ENCODE measurements at places on chromosomes 13 and 19.

DNA sequence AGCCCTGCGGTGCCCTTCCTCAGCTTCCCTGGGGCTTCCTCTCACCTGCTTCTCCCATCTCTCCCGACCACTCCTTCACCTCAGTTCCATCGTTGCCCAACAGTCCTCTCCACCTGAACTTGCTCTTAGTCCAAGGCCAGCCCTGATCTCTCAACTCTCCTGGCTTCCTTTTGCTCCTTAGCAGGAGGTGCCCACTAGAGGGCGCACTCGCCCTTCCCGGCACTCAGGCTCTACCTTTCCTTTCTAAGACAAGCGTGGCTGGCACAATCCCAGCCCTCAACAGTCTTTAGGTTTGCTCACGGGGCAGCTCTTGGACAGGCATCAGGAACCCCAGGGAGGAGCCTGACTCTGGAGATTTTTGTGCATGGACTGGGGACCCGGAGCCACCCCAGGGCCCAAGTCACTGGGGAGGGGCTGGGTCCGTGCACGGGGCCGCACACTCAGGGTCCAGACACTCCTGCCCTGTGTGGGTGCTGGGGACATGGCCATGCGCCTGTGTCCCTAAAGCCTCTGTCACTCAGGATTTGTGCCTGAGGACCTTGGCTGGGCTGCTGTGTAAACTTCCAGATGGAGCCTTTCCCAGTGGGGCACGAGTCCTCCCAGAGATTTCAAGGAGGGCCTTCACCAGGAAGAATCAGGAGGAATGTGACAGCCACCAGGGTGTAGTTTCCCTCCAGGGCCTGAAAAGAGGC is 12.1 kb upstream of the CEACAM8 start:
- peak; percentile 88 for DNase-seq

DNA sequence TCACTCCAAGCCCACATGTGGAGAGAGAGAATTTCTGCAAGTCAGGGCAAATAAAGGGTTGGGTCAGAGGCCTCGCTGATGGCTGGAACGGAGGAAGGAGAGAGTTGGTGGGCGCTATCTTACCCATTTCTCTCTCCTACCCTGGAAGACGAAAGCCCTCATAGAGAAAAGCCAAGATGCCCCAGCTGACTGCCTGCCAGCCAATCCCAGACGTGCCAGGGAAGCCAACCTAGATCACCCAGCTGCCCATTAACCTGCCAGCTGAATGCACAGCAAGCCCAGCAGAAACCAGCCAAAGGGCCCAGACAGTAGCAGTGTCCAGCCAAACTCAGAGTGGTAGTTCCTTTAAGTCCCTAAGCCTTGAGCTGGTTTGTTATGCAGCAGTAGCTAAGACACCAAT is 167.0 kb upstream of the ZNF507 start:
- DNase-seq = no peak

DNA sequence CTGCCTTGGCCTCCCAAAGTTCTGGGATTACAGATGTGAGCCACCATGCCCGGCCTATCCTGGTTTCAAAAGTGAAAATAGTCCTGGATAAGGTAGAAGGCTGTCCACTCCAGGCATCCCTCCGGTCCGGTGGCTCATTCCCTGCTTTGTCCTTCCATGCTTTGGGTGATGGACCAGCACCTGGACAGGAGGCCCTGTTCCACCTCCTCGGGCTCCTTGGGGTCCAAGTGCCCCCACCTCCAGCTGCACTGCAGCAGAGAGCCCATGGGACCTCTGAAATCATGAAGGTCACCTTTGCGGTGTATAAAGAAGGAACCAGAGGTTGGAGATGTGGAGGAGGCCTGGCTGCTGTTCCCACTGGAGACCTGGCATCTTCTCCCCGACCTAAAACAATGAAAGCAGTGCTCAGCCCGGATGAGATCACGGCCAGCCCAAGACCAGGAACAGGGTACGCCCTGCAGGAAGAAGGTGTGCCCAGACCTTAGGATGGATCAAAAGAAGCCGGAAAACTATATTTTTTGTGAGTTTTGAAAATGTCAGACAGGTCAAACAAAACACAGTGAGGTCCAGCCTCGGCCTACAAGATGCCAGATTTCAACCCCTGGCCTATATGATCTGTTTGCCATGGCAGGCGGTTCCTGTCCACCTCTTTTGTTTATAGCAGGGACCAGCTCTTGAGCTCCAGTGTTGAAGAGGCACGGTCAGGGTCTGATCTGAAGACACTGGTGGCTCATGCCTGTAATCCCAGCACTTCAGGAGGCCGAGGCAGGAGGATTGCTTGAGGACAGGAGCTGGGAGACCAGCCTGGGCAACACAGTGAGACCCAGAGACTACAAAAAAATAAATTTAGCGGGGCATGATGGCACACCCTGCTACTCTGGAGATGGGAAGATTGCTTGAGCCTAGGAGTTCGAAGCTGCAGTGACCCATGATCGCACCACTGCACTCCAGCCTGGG is 5.8 kb downstream of the LSR start:
- DNase-seq = no peak

DNA sequence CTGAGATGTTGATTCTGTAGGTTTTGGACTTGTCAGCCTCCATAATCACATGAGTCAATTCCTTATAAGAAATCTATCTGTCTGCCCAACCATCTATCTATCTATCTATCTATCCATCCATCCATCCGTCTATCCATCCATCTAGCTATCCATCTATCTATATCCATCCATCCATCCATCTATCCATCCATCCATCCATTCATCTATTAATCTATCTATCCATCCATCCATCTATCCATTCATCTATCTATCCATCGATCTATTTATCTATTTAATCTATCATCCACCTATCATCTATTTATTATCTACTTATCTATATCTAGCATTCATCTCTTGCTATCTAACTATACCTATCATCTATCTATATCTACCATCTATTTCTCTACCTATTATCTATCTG is 357.2 kb upstream of the ZNF507 start:
- no peak for DNase-seq

- no peak for DNase-seq
These were observed 7.3 kb upstream of the TYROBP start for GRCh38 chr19:35915443-35915842.

DNA sequence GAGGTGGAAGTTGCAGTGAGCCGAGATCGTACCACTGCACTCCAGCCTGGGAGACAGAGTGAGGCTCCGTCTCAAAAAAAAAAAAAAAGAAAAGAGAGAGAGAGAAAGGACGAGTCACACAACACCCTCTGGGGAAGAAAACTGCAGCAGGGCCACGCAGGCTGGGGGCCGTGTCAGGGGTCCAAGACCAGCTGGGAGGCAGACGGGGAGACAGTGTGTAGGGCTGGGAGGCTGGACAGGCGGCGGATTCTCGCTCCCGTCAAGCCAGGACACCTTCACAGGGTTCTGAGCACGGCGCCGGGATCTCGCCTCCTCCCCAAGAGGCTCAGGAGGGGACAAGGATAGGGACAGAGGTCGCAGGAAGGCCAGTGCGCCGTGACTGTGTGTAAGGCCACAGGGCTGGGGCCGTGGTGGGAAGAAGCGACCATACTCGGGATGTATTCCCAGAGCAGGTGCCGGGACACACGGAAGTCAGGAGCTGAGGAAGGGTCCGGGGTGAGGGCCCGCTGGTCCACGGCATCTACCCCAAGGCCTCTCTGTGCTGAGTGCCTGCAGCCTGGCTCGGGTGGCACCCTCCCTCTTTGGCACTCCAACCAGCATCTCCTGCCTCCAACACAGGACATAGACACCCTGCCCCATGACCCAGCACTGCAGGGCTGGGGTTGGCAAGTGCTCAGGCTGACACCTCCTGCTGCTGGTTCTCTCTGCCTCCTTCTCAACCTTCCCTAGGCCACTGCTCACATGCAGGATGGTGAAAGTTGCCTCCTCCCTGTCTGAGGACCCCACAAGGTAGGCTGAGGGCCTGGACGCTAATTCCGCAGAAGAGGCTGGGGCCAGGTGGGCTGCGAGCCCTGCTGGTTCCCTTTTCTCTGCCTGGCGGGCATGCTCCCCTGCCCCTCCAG is 21.2 kb downstream of the ZNF787 start:
- DNase-seq = no peak

GRCh38 chr19:15195371-15196334 is 5.1 kb downstream of the NOTCH3 start:
- DNase-seq = no peak

GRCh38 chr13:74221752-74222151 is 87.5 kb upstream of the KLF12 start:
- no peak for DNase-seq

GRCh38 chr13:21124852-21125251 is 51.5 kb downstream of the SKA3 start:
- peak; percentile 76 for DNase-seq

DNA sequence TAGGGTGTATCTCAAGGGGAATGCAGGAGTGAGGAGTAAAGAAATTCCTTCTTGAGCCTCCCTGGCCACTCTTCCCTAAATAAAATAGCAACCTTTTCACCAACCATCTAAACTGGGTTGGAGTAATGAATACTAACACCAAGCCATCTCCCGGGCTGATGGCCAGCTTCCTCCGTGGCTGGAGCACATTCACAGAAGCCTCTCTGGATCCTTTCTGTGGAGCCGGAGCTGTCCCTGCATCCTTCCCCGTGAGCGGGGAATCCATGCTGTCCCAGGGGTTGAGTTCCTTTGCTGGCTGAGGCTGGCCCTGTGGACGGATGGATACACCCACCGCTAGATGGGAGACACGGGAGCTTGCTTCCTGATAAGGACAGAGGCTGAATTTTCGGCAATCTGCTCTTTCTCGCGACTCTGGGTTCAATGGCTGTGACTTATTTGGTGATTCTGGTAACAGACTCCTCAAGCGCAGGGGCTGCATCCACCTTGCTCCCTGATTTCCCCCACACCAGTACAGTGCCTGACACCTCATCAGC is 370.3 kb downstream of the ZNF536 start:
- DNase-seq = no peak

GRCh38 chr19:33280351-33280921 is 21.9 kb downstream of the CEBPA start:
- DNase-seq = no peak

- no peak for DNase-seq
These were observed 759.9 kb downstream of the GPC5 start for GRCh38 chr13:92158346-92158745.

- DNase-seq = no peak
These were observed 74.2 kb upstream of the RFC3 start for GRCh38 chr13:33743438-33744368.

- no peak for DNase-seq
These were observed 18.6 kb upstream of the AKT2 start for GRCh38 chr19:40303765-40304164.

GRCh38 chr13:56012644-56013043 is 1128.1 kb upstream of the PRR20A start:
- no peak for DNase-seq

DNA sequence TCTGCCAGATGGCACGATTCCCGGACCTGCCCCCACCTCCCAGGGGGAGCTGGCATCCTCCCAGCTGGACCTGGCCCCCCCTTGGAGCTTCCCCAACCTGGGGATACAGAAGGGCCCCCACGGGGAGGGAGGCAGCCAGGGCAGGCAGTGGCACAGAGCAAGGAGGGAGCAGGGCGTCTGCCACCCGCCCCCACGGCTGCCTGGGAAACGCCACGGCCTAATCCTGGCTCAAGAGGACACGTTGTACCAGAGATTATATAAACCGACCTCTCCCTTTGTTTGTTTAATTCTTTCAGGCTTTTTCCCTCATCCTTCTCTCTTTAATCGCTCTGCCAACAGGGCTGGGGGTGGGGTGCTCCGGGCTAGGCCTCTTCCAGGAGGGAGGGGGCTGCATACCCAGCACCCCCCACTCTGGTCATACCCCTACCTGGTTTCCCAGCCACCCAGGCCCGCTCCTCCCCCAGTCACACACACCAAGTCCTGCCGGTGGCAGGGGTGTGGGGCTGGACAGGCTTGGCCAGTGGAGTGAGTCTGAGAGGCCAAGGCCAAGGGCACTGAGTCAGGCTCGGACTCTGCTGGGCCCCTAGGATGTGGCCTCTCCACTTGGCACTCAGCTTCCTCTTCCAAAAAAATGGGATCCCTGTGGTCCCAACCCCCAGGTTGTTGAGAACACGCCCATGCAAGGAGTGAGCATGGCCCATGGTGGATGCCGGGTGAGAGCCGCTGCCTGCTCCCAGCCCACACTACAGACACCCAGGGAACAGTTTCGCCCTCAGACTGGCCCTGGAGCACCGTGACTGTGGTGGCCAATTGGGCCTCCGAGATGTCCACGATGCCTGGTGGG is 29.5 kb upstream of the NFIC start:
- DNase-seq = peak; percentile 89

DNA sequence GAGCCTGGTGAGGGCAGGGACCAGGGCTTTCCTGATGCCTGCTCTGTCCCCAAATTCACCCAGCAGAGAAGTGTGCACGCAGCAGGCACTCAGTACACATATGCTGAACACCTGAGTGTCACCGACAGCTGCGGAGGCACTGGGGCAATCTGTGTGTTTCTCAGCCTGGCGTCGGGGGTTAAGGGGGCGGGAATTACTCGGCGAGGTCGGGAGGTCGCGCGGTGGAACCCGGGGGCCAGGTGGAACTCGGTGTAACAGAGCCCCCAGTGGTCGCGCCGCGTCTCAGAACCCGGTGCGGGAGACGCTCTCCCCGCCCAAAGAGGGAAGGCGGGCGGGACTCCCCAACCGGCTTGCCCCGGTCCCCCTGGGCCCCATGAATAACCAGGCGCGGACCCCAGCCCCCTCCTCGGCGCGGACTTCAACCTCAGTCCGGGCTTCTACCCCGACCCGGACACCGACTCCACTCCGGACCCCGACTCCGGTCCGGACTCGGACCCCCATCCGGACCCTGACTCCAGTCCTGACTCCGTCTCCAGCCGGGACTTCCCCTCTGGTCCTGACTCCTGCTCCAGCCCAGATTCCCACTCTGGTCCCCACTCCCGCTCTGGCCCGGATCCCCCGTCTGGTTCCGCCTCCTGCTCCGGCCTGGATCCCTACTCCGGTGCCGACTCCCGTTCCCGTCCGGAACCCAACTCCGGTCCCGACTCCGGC is at the start of gene SELENOV:
SELENOV (plus strand) TSS at position 300 of the 711 bp plus-strand sequence; CDS start at position 374, 74 bp downstream.
- DNase-seq = no peak

GRCh38 chr13:113962386-113962785 is 11.5 kb downstream of the C13orf46 start:
- no peak for DNase-seq

GRCh38 chr13:59745392-59745788 is 418.3 kb downstream of the DIAPH3 start:
- no peak for DNase-seq

GRCh38 chr13:98977568-98978265 is at the start of gene DOCK9:
Gene DOCK9 (minus strand): TSS chr13:98978064. CDS start chr13:98977909, 155 bp downstream.
- DNase-seq = peak; percentile 36

GRCh38 chr13:102233566-102234208 is 168.2 kb downstream of the FGF14 start:
- no peak for DNase-seq

DNA sequence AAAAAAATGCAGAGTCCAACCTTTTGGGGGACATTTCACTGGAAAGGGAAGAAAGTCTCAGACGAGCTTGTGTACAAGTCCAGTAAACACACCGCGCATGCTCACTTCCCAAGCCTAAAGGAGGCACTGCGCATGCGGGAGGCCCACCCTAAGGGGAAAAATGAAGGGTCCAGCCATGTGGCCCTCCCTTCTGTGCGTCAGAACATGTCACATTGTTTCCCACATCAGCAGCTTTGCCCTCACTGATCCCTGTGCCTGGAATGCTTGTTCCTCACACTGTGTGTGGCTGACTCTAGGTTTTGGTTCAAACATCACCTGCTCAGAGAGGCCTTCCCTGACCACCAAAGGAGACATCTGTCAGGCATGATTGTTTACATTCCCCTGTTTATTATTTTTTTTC is 4.4 kb downstream of the ELSPBP1 start:
- DNase-seq = no peak
